ENCODE measurements at places on chromosomes 12 and 14.

DNA sequence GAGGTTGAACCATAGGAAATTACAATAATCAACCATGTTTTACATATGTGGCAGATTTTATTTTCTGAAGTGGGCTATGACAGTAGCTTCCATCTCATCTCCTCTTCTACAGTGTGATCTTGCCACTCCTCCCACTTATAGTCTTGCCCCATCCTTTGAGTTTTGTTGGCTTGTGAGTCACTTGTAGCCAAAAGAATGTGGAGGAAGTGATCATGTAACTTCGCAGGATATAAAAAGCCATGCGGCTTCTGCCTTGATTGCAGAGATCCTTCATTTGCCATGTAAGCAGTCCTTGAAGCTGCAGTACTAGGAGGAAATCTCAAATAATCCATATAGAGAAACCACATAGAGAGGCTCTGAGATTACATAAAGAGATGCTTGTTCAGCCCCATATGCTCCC is 13.7 kb upstream of the ZNF84 start:
- DNase-seq = no peak

- DNase-seq = no peak
Observed at GRCh38 chr12:41585784-41586183, 397.7 kb downstream of the PDZRN4 start.

GRCh38 chr14:75402867-75403413 is 24.9 kb upstream of the JDP2 start:
- DNase-seq = no peak

DNA sequence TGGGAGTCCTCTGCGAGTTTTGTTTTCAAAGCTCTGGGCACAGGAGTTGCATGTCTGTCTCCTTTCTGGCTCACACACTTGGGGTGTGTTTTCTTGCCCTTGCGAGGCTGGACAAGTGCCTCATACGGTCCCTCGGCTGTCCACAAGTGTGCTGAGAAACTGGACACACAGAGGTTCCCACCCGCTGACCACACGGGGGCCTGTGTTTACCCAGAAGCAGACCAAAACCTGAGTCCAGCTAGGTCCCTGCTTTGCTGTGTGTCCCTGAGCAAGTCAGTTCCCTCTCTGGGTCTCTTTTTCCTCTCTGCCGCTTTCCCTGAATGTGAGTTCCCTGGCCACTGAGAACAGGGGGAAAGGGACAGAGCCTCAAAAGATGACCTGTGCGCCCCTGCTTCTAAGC is 678 bp upstream of the OAS2 start:
- DNase-seq = no peak

- no peak for DNase-seq
Observed at GRCh38 chr14:92288994-92289660, 33.8 kb upstream of the SLC24A4 start.

DNA sequence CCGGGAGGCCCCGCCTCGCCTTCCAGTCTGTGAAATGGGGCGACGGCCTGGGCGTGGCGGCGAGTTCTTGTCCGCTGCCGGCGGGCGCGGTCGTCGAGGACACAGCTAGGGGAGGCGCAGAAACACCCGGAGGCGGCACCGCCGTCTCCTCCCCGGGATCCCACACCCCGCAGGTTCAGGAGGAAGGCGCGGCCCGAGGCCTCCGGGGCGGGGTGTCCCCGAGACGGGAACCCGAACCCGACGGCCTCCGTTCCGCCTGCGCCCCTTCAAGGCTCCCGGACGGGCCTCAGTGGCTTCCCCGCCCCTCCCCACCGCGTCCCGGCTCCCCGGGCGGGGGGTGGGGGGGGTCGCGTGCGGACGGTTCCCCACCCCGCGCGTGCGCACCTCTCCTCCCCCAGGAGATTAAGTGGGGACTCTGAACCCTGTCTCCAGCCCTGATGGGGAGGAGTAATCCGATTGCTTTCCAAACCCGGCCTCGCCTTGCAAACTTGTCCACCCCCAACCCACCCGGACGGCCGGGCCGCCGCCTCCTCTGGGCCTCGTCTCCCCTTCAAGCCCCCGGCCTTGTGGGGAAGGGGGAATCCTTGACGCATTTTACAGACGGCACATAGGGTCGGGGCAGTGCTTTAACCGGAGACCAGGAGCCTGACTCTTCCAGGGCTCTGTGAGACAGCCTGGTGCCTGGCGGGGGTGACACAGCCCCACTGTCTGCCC is 35.3 kb upstream of the ANKRD9 start:
- DNase-seq = peak; percentile 29

DNA sequence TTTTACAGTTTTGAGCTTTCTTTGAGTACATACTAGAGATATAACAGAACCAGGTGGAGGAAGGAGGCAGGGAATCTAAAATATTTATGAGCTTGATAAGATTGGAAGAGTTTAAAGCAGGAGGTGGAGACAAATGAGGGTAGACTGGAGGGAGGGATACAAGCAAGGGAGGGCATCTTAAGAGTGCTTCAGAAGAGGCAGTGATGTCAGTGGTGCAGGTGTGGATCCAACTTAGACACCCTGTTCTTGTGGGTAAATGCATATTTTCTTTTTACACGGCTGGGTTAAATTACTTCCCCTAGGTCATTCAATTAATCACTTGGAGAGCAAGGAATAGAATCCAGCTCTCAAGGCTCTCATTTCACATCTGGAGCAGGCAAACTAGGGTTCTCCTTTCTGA is 146.1 kb upstream of the LRIG3 start:
- no peak for DNase-seq

- no peak for DNase-seq
Observed at GRCh38 chr12:123546281-123546680, 12.8 kb upstream of the RILPL1 start.

DNA sequence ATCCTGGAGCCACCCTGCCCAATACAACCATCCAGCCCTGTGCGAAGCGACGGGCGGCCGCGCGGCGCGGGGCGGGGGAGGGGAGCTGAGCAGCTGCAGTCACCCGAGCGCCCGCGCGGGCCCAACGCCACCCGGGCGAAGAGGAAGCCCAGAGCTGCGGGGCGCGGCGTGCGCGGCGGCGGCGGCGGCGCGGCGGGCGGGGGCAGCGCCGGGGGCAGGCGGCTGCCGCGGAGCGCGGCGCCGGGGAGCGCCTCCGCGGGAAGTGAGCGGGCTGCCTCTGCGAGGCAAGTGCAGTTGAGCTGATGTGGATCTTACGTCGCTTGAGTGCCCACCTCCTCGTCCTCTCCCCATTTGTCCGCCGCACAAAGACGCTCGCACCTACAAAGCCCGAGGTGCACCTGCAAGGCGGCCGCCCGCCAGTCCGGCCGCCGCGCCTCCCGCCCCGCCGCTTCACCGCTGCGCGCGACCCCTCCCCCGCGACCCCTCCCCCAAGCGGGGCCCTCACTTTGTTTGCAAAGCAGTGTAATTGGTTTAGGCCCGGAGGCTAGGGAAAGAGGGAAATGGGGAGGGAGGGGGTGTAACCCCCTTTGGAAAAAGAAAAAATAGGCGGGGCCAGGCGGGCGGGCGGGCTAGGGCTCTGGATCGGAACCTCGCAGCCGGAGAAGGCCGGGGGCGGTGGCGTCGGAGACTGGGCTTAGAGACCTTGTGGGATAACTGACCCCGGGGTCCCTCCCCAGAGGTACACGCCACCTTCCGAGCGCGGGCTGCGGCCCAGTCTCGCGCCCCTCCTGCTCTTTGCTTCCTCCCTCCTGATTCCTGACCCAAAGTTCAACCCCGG is at the start of the genes FOXA1 and TTC6:
Gene FOXA1 (minus strand): TSS at position 279 of the 838 bp plus-strand sequence. CDS start 277 bp downstream, at position 2.
Gene TTC6 (plus strand): TSS at position 659 of the 838 bp plus-strand sequence. CDS start 26,436 bp downstream, outside the sequence.
- DNase-seq = no peak

- DNase-seq = no peak
Observed at GRCh38 chr12:46265734-46266133, 3.1 kb downstream of the SLC38A1 start.

DNA sequence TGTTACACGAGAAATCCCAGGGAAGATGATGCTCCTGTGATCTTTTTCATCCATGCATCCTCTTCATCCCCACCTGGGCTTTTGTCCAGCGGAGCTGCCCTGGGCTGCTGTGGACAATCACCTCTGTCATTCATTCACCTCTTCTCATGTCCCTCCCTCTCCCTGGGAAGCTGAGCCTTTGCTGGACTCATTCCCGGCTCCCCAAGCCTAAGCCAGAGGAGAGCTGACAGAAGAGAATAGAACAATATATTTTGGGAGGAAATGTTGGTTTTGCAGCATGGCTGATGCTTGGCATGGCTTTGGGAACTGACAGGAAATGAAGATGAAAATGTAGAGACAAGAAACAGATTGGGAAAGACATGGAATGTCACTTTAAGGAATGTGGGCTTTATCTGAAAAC is 177.4 kb downstream of the DICER1 start:
- DNase-seq = no peak
